ENCODE measurements at places on chromosomes 6 and 20.

- no peak for DNase-seq
Measured at GRCh38 chr6:117329926-117330325, 64.6 kb downstream of the VGLL2 start.

DNA sequence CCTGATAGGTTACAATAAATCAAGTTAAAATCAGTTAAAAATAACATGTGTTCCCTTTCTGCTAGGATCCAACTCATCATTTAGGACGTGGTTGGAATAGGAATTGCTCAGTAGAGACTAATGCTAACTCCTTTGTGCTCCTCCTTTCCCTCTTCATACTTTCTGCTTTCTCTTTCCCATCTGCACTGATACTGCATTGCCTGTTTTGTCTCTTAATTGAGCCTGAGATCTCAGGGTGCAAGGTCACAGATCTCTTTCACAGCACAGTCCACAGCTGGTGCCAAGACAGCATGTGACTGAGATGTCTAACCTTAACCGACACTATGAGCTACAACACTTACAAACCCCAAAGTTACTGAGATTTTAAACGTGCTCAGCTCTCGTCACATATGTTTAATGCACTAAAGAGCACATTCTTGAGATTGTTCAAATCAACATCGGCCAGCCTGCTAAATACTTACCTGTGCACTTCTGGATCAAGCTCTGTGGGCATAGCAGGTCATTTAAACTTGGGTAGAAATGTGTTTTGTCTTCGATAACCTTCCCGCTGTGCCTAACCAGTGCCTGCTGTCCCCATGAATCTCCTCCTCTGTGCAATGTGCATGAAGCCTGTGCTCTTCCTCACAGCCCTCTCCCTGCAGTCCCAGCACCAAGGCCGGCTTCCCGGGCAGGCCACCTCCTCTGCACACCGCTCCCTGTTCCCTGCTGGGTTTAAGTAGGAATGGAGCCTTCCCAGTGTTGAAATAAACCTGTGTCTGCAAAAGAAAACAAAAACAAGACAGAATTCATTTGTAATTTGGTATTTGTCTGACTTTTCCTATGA is 39.6 kb upstream of the AFDN start:
- DNase-seq: no peak

GRCh38 chr6:48743738-48744137 is 632.7 kb upstream of the PTCHD4 start:
- no peak for DNase-seq

DNA sequence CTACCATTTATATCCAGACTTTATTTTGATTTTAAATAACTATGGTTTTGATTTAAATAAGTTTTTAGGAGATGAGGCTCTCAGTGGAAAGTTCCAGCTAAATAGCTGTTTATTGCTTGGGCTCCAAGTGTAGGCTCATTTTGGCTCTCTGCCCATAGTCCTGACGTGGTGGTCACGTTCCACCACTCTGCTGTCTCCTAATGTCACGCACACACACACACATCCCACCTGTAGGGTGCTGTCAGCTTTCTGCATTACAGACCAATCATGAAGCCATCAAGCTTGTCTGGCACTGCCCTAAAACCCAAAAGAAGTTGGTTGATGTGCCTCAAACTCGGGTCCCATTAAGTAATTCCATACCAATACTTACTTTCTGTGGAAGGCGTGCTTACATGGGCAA is 45.4 kb downstream of the PANK2 start:
- no peak for DNase-seq

- DNase-seq: no peak
Measured at GRCh38 chr20:6709910-6710595, 57.4 kb upstream of the BMP2 start.

DNA sequence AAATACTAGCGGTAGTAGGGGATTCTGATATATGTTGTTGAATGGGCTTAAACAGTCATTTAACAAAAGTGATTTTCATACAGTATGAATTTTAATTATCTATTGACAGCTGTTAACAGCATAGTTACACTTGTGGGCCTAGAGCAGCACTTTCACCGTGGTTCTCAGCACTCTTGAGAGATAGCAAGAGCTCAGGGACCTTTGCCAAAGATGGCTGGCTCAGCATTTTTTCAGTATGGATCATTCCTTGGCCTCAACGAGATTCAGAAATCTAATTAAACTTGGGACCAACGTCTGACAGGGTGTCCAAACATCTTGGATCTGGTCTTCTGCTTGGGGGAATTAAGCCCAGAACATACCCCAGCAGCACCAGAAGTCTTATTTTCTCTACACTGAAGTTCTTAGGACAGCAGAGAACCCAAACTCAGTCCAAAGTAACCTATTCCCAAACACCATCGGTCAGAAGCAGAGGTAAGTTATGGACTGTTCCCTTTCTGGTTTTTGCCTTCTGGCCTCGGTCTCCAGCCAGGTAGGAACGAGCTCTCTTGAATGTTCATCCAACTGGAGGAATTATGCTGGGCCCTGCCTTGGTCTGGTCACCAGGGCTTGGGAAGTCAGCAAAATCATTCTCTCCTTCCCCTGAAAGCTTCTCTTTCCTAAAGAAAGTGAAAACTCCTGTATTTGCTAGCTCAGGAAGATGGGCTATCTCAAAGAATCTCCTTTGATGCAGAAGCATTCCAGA is 25.7 kb downstream of the PRPH2 start:
- no peak for DNase-seq

All from activated effector memory CD4-positive, alpha-beta T cell treated with anti-CD3 and anti-CD28 coated beads, Interleukin-2, amount 50 U/mL, for 16 hours (primary cell).